Astrocyte (in vitro differentiated cells and primary cell): ENCODE measurements at places on chromosomes 5 and 9. TPM values are rescaled to one million over a fixed set of nuclear protein-coding genes. Genes with fewer than 3 reads are reported as not detected.

- DNase-seq, result peak; percentile 78
Observed at GRCh38 chr5:6632888-6633468, at the start of the genes NSUN2 and SRD5A1. NSUN2 (minus strand) TSS chr5:6633044; CDS start chr5:6632979, 65 bp downstream. SRD5A1 (plus strand) TSS chr5:6633440; CDS start chr5:6633577, 137 bp downstream.

- DNase-seq, result no peak
Observed at GRCh38 chr5:150164211-150164980, 2.2 kb upstream of the CDX1 start.

DNA sequence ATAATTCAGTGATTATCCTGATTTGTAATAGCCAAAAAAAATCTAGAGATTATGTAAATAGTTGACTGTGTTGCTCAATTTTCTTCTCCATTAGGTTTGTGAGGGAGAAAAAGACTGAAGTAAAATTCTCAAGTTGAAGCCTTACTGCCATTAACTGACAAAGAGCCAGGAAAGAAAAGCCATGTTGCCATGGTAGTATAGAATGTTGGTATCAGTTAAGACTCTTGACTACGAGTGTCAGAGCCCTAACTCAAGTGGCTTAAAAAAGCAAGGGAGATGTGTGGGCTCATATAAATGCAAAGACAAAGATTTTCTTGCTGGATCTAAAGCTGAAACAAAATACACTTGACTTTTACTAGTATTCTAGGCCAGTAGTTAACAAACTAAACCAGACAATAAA, 571.7 kb downstream of the KCTD16 start:
- DNase-seq, result no peak

DNA sequence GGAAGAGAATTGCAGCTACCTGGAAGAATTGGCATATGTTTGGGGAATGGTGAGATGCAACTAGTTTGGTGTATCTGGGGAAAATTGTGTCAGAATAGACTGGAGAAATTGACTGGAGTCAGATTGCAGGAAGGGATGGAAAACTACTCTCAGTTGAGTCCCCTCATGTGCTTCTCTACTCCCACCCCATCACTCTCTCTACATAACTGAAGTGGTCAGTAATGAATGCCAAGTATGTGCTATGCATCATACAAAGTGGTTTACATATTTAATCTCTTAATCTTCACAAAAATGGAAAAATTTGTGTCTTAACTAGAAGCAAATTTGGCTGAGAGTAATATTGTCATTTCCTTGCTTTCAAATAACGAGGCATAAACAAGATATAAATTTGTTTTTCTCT, 146.4 kb upstream of the TNC start:
- DNase-seq, result peak; percentile 82

GRCh38 chr5:134003817-134004625, 754 bp downstream of the VDAC1 start:
- peak; percentile 30 for DNase-seq

FIBCD1 gene
- 0.66 and 1.6 TPM in 2 replicates for total RNA-seq

DNA sequence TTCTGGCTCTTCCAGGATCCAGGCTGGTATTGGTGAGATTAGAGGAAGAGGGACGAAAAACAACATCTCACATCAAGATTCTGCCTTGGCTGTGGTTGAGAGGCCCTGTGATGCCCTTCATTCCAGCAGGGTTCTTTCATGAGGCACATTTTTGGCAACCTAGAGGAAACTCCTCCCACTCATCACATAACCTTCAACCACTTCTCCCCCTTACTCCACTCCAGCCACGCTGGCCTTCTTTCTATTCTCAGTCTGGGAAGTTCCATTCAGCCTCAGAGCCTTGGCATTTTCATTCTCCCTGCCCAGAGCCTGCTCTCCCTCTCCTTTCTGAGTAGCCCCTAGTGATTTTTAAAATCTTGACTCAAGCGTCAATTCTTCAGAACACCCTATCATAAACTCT, 337.5 kb downstream of the ZSWIM6 start:
- DNase-seq, result peak; percentile 36

DNA sequence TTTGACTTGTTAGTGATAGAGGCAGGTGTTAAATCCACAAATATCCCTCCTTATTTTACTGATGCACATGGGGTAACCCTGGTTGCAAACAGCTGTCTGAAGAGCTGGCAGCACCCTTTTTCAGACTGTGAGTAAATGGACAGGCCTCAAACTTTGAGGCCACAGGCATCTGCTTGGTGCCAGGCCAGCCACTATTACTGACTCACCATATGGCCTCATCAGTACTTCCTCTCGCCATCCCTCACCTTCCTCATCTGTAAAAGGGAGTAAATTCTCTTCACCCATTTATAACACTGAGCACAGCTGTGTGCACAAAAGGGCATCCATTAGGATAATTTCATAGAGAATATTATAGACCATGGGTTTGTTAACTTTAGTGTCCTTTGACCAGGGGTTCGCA, 11.9 kb upstream of the TNIP1 start:
- DNase-seq, result peak; percentile 78

DNA sequence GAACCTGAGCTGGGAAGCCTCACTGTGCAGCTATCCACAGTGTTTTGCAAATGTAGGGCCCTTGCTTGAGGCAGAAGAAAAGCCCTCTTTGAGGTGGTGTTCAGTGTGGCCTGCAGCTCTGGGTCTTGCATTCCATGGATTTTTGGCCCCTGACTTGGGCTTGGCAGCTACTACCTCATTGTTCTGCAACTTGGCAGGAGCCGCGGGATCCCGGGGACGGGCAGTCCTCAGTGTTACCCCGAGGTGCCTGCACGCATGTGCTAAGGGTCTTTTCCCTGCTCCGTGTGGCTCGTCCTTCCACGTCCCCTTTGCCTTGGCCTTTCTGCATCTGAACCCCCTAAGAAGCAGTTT, 39.8 kb downstream of the NEK6 start:
- peak; percentile 98 for DNase-seq

GRCh38 chr9:113941056-113941455, 64.9 kb downstream of the ZNF618 start:
- DNase-seq, result no peak

- DNase-seq, result no peak
Observed at GRCh38 chr5:136482206-136482605, 116.9 kb upstream of the TRPC7 start.

DNA sequence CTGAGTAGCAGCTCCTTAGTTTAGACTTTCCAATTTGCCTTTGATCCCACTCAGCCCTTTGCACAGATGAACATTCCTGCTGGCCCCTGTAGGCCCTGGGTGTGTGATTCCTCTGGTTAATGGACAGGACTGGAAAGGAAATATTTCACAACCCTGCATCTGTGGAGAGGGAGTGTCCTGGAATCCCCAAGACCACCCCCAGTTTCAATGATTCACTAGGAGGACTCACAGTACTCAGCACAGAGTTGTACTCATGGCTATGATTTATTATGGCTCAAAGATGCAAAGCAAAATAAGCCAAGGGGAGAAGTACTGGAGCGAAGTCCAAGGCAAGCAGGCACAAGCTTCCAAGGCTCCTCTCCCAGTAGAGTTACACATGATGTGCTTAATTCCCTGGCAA, 42.4 kb upstream of the TJP2 start:
- peak; percentile 98 for DNase-seq

DNA sequence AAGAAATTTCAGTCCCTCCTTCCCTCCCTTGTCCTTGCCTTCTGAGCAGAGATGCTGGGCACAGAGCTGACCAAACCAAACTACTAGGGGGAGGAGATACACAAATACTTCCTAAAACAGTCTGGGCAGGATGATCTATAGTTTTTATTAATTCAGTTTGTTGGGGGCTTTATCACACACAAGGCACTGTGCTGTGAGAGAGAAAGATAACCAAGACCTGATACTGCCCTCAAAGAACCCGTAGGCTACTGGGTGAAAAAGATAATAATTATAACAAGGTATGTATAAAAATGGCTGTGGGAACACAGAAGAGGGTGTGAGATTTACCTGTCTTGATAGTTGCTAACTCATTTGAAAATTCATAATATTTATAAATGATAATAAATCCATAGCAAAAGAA, 354.7 kb downstream of the NDUFS4 start:
- DNase-seq, result no peak

PIP5K1B gene
- total RNA-seq, result 0.29 and 1.3 TPM in 2 replicates

SPOCK1 gene
- total RNA-seq, result 53.5 and 71.0 TPM in 2 replicates

IL5 gene
- total RNA-seq, result not detected in 2 replicates

DNA sequence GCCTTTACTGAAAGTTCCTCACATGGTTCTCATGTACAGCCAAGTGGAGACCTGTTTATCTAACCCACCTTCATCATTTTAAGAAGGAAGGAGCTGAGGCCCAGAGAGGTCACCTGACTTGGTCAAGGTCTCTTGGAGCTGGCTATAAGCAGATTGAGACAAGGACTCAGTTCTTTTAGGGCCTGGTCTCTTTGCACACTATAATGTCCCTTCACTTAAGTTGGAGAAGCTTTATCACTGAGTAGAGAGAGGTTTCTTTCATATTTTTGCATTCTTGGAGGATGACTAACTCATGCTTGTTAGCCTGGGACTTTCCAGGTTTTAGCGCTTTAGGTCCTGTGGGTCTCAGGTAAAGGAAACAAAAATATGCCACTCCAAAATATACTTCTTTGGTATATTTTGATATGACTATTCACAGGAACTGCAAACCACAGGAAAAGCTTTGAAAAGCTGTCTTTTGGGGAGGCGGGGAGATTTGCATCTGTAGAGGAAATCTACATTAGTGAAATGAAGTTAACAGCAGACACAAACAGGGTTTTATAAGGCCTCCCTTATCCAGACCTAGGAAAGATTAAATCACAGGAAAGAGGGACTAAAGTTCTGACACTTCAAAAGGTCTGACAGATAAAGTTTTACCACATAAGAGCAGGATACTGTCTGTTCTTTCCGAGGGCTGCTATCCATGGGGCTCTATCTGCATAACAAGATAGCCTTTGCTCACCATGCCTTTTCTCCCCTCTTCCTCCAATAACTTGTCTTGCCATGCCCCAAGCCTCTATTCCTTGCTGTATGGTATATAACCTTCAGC, 95.8 kb upstream of the ANKRD55 start:
- DNase-seq, result peak; percentile 71

- DNase-seq, result peak; percentile 30
Observed at GRCh38 chr5:129771058-129771838, 23.4 kb downstream of the MINAR2 start.

- no peak for DNase-seq
Observed at GRCh38 chr9:38000332-38000731, 68.7 kb downstream of the SHB start.

- no peak for DNase-seq
Observed at GRCh38 chr5:111779260-111779921, 22.4 kb upstream of the NREP start.

DNA sequence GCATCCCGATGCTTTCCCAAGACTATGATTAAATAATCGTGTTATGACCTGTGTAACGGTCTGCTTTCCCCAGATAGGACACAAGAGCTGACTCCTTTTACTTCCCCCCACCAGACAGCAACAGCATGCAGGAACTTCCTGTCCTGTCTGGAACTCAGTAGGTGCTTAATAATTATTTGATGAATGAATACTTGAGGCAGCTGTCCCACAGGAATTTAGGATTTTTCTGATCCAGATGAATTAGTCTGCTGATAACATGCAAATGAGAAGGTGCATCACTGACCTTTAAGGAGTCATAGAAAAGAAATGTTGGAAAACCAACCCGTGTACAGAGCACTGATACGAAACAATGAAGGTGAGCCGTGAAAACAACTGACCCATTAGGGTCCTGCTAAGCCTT, 12.2 kb downstream of the RNF130 start:
- DNase-seq, result peak; percentile 48

- DNase-seq, result no peak
Observed at GRCh38 chr5:178207917-178208280, 3.6 kb downstream of the HNRNPAB start.

DNA sequence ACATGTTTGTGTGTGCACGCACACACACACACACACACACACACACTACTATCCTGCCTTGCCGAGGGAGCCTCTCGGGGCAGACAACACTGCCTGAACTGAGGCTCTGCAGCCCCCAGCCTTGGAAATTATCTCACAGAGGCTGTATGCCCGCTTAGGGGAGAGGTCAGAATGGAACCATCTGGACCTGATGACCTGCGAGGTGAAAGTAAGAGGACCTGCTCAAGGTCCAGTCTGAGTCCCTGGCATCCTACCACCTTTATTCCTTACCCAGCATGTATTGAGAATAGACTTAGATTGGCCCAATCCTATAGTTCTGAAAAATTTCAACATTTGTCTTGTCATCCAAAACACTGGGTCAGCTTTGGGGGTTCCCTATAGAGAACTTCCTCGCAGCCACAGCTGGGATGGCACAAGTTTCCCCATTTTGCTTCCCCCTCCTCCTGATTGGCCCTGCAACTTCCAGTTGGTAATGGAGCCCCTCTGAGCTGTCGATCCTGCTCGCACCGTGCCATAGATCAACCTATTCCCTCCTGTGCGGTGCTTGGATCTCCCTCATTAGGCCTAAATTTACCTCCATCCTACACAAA, 10.2 kb downstream of the MVB12B start:
- DNase-seq, result no peak

- DNase-seq, result no peak
Observed at GRCh38 chr5:2415678-2416077, 335.8 kb downstream of the IRX2 start.

DNA sequence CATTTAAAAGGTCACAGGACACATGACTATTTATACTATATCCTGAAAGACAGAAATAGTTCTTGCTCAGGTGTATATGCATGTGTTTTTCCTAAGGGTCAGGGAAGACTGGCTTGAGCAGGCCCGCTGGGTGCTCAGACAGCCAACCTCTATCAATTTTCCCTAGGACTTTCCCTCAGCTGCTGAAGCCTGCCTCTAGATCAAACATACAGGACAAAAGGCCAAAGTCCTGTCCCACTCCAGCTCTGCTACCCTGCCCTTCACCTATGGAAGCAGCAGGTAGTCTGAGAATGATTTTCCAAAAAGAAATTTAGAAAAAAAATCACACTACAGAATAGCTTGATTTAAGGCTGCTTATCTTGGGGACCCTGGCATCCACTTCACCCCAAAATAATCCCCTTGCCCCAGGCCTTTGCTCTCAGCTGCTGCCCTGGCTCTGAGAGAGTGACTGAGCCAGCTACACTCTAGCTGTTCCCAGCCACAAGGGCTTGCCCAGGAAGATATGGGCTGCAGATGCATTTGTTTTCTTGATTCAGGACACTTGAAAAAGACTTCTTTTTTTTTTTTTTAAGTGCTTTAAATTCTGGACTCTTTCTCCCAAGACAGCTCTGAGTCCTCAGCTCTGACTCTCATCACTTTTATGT, 42.5 kb downstream of the KLHL3 start:
- DNase-seq, result no peak

DNA sequence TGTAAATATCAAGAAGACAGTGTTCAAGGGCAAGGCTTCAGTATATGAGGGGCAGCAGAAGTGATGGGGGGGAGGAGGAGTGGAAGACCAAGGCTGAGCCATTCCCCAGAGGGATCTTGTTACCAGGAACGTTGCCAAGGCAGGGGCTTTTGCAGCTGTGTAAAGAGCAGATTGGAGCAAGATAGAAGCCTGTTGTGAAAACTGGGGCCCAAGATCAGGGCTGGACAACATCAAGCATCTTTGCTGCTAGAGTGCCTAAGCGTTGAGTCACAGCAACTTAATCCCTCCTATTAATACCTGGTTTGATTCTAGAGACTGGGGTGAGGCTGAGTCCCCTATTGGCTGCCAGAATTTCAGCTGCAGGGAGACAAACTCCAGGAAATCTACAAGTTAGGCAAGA, 18.4 kb upstream of the ERCC6L2 start:
- DNase-seq, result peak; percentile 67

DNA sequence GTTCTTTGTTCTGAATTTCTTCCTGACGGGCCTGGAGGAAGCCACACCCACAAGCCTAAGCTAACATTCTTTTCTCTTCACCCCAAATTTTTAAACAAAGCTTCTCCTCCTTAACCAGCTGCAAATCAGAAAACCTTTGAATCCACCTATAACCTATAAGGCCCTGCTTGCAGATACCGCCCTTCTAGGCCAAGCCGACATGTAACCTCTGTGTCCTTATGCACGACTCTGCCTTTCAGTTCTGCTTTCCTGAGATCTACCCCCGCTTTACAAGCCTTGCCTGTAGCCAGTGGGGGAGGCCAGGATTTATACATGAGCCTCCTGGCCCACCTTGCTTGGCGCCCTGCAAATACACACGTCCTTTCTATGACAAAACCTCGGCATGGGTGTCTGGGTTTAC, 19.3 kb downstream of the BRD9 start:
- no peak for DNase-seq
